ENCODE measurements at places on chromosomes 12 and 14.

GRCh38 chr12:96033549-96034389 is 1.6 kb downstream of the LTA4H start:
- no peak for DNase-seq

DNA sequence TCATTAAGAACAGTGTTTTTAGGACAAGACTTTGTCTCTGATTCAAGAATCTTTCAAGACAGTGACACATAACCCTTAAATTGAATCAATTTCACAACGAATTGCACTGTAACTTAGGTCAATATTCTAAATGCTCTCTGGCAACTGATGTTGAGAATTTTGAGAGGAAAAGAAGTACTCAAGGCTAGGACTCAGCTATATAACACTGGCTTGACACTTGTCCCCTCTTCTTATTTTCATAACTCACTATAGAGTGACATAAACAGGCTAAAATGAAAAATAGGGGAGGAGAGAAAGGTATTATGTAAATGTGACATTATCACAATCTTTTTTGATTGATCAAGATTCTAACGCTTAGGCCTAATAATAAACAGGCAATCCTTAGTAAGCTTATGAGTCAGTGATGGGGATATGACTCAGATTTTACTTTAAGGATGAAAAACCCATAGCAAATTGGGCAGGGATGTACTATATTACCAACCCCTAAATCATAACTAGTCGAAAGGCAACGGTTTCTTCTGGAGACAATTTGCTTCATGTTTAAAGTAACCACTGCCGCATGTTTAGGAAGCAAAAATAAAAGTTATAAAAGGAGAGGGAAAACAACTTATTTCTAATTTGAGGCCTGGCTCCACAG is 10.9 kb downstream of the BTG1 start:
- DNase-seq = peak; percentile 88

- no peak for DNase-seq
Observed at GRCh38 chr14:102560458-102561261, 31.8 kb upstream of the RCOR1 start.

- DNase-seq = no peak
Observed at GRCh38 chr12:264269-264668, 1.6 kb upstream of the SLC6A13 start.

DNA sequence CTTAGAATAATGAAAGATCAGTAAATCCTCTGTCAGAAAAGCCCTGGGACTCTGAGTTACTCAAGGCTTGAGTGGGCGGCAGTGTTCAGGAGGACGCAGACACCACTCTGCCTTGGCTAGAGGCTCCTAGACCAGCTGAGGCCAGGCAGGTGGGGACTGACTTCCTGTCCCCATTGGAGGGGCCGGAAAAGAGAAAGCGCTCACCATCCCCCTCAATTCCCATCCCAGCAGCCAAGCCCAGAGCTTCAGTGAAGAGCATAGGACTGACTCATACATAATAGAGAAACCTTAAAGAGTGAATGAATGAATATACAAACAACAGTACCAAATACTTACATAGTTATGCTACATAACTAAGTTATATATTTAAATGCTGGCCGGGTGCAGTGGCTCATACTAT is 62.0 kb downstream of the PLEKHG7 start:
- no peak for DNase-seq

DNA sequence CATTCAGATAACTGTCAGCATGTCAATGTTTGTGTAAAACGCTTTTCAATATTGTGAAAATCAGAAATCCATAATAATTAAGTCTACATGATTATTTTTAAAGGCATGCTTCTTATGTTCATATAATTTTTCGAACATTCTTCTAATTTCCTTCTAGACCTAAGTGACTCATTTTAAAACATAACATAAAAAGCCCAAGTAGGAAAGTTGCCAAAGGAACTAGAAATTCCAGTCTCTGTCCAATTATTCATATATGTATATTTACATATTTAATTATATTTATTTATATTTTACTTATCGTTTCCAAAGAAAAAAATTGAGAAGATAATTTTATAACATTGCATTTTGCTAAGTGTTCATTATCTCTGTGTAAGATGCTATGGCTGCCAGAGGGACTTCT is 110.4 kb downstream of the TMTC1 start:
- DNase-seq = no peak

DNA sequence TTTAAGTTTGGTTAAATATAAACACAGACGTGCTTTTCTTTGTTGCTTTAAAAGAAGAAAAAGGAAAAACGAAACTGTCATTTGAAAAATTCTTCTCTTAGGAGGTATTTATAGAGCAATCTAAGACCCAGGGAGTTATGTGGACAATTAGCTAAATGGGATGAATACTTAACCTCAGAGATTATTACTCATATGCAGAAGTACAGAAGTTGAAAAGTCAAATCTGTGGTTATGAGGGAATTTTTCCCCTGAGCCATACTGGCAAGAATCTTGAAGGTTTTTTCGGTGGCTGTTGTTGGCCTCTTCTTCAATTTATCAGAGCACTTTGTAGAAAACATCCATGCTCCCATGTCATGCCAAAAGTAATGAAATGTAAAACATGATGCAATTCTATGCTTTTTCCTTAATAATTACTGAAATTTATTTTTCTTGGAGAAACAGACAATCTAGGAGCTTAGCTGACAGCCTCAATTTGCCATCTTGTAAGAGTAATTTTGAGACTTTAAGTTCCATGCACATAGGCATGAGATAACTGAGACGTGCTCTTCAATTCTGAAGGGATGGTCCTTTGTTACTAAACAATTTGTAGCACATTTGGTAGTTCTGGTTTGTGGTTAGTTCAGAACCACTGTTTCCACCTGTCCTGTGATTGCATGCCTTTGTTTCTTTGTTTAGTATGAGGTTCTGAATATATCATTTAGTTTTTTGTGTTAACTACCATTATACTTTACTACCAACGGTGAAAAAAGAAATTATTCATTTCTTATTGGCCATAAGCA is 126.6 kb downstream of the BCAT1 start:
- DNase-seq = no peak

GRCh38 chr12:75606151-75606550 is 94.7 kb upstream of the KRR1 start:
- no peak for DNase-seq

- no peak for DNase-seq
Observed at GRCh38 chr14:93532541-93532940, 101.8 kb downstream of the UNC79 start.

DNA sequence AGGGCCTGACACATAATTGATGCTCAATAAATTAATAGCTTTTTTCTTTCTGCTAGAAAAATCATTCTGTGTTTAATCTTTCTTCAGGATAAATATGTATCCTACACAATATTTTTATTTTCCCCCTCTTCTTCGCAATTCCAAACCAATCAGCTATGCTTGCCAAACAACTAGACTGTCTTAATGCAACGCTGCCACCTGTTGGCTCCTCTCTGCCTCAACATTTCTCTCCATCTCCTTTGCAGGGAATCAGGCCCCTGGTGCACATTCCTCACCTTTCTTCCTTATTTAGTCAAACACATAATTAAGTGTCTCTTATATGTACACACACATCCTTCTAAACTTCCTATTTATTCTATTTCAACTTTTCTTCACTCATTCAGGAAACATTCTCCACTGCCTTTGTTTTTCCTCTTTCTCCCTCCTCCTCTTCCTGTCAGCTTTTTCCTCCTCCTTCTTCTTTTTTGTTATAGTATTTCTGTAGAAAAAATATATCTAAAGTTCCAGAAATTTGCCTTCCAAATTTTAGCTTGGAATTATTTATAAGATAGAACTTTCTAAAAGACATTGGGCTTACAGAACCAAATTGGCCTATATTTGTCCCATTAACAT is 406.0 kb downstream of the PRKD1 start:
- no peak for DNase-seq

GRCh38 chr12:63276537-63277365 is 125.8 kb upstream of the AVPR1A start:
- DNase-seq = no peak

- DNase-seq = no peak
Observed at GRCh38 chr12:107801150-107801549, 26.6 kb downstream of the ASCL4 start.

DNA sequence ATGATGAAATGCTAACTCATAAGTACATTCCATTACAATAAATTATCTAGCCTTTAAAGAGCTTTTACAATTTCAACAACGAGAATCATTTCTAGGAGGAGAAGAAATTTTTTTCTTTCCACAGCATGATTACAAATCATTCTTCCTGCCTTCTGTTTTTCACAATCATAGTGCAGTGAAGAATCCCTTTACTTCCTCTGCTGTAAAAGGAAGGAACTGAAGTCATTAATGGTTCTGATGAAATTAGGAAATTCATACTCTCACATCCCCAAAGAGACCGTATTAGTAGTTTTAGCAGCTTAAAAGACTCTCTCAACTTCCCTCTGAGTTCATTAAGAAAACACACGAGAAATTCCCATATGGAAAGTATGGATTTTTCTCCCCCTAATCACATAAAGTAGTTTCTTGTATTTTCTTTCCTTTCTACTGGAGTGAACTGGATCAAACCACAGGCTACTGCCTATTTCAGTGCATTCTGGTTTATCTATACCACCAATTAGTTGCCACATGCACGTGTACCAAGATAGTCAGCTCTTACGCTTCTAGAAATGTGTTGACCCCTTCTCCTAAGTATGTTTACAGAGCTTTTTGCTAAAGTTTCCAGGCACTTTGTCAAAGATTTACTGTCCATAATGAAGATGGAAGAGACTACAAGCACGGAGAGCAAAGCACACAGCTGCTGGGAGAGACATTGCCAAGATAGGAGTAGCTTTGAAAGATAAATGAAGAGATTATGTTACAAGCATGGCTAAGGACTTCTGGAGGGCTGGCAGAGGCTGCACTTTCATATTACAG is 58.9 kb upstream of the KITLG start:
- DNase-seq = peak; percentile 1

GRCh38 chr14:53147208-53147607 is 5.9 kb downstream of the DDHD1 start:
- DNase-seq = no peak

GRCh38 chr12:124480469-124481256 is 86.7 kb downstream of the NCOR2 start:
- peak; percentile 30 for DNase-seq

DNA sequence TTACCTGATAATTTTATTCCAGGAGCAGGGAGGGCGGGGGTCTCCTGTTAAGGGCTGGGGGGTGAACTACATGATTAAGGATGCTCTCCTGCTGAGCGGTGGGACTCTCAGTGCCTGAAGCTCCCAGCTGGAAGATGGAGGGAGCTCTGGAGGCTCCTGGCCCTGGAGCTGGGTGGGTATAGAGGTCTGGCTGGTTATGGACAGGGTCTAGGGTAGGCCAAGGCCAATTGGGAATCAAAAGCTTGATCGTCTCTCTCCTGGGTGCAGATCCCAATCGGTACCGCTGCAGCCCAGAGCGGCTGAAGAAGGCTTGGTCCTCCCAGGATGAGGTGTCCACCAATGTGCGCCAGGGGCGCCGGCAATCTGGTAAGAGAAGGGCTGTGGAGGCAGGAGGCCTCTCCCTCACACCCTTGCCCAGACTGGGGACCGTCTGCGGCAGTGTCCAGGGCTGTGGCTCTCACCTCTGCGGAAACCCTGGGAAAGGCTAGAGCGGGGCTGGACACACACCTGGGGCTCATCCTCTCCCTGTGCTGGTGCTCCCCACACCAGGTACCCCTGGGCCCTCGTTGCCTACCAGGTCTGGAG is 28.4 kb downstream of the PLEKHG3 start:
- no peak for DNase-seq

- no peak for DNase-seq
Observed at GRCh38 chr14:97687944-97688630, 890.9 kb downstream of the VRK1 start.

GRCh38 chr12:13242936-13243335 is 46.4 kb downstream of the EMP1 start:
- no peak for DNase-seq

- DNase-seq = no peak
Observed at GRCh38 chr12:70757830-70758493, 120.7 kb upstream of the PTPRB start.

DNA sequence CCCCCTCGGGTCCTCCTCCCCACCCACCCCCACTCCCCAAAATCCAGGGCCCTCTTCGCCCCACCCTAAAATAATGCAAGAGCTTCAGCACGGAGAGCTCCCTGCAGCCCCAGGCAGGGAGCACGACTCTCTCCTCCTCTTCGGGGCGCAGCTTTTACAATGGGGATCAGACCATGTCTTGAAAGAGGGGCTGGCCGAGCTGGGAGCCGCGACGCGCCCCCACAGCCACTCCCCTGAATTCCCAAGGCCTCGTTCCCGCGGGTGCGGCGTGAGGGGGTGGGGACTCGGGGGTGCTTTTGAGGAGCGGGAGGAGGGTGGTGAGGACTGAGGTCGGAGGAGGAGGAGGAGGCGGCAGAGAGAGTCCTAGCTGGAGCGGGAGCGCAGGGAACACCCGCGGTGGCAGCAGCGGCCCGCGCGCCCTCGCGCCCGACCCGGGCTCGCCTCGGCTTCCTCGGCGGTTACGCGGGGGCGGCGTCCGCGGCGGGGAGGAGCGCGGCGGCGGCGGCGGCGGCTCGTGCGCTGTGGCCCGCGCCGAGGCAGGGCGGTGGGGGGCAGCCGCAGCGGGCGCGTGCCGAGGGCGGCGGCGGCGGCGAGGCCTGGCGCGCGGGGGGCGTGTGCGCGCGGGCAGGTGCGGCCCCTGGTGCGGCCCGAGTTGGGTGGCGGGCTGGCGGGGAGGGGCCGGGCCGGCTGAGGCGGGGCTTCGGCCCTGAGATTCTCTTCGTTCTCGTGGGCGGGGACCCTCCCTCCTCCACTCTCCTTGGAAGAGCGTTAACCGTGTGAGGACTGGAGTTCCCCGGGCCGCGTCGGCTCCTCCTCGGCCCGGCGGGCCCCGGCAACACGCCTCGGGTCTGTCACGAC is at the start of gene ANKS1B:
Gene ANKS1B, minus strand, starts transcription at position 666 of the 858 bp plus-strand sequence. CDS start 699 bp downstream, outside the sequence.
- DNase-seq = no peak

- DNase-seq = peak; percentile 43
Observed at GRCh38 chr12:52278575-52279421, 4.4 kb downstream of the KRT86 start.

GRCh38 chr14:105187116-105187515 is 6.0 kb upstream of the NUDT14 start:
- DNase-seq = no peak

GRCh38 chr14:28382444-28383190 is 384.0 kb upstream of the FOXG1 start:
- no peak for DNase-seq

DNA sequence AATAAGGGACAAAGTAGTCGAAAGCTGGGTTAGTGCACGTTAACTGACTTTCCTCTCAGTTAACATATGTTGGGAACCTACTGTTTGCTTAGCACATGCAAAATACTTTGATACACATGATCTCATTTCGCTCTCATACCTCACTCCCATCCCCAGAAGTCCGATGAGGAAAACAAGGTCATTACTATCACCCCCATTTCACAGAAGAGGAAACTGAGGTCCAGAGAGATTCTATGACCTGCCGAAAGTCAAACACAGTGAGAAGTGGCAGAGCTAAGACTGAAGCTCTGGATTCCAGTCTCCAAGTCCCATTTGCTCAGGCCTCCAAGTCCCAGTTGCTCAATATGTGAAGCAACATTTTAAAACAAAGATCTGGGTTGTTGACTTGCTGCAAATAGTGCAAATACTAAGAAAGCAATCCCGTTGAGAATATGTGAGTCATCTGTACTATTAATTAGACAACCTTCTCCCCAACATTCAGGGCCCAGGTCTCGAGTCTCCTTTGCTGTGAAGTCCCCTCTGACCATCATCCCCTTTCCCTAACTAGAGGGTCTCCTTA is 170.6 kb upstream of the PWP1 start:
- DNase-seq = no peak

- no peak for DNase-seq
Observed at GRCh38 chr14:24379907-24380730, 12.1 kb downstream of the NFATC4 start.

Data from CD4-positive, alpha-beta T cell treated with Interleukin-4 for 4 hours (primary cell).